Kidney capillary endothelial cell (primary cell): ENCODE measurements at places on chromosomes 13 and 19.

DNA sequence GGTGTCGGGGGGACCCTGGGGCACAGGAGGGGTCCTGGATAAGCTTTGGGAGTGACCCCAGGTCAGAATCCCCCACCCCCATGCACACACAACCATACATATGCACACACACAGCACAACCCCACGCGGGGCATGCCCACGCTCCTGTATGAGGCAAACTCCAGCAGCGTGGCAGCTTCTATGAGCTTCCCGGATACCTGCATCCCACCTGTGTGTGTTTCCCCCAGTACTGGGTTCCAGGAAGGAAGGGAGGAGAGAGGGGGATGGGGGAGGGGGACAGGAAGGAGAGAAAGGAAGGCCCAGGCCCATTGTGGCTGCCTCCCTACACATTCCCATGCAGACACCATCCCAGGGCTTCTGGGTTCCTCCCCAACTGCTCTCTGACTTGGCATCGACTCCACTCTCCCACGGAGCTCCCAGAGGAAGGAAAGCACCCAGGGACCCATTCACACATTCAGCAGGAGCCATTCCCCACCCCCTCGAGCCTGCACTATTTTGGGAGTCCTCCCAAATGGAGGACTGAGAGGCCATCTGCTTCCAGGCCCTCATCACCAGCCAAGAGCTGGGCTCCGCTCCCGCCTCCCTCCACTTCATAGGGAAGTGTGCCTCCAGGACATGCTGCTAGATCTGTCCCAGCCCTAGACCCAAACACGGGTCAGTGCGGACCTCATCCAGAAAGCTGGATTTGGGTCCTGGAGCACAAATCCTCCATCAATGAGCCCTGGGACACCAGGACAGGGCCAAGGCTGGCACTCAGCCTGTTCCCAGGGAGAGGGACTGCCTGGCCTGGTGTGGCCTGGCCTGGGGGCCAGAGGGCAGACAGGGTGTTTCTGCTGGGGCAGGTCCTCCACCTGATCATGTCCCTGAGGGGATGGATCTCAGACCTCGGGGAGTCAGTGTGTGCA, 13.2 kb downstream of the PRR36 start:
- no peak for DNase-seq

DNA sequence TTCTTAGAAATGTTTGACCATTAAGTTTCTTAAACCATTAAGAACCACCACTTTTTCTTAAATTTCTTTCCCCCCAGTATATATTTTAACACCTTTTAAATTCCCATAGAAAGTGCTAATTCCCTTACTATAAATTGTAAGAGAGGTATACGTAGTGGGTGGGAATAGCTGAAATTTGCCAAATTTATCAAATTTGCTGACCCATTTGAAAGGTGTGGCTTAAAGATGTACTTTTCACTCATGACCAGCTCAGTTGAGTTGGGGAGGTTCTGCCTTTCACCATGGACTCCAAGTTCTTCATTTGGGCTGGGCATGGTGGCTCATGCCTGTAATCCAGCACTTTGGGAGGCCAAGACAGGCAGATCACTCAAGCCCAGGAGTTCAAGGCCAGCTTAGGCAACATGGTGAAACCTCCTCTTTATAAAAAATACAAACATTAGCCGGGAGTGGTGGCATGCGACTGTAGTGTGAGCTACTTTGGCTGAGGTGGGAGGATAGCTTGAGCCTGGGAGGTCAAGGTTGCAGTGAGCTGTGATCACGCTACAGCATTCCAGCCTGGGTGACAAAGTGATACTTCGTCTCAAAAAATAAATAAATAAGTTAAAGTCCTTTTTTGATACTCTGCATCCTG, 133.2 kb downstream of the MRPL57 start:
- no peak for DNase-seq

GRCh38 chr13:110471833-110472162, 89.7 kb downstream of the RAB20 start:
- DNase-seq, result peak; percentile 85

GRCh38 chr13:111493468-111493867, 173.0 kb downstream of the TEX29 start:
- no peak for DNase-seq

DNA sequence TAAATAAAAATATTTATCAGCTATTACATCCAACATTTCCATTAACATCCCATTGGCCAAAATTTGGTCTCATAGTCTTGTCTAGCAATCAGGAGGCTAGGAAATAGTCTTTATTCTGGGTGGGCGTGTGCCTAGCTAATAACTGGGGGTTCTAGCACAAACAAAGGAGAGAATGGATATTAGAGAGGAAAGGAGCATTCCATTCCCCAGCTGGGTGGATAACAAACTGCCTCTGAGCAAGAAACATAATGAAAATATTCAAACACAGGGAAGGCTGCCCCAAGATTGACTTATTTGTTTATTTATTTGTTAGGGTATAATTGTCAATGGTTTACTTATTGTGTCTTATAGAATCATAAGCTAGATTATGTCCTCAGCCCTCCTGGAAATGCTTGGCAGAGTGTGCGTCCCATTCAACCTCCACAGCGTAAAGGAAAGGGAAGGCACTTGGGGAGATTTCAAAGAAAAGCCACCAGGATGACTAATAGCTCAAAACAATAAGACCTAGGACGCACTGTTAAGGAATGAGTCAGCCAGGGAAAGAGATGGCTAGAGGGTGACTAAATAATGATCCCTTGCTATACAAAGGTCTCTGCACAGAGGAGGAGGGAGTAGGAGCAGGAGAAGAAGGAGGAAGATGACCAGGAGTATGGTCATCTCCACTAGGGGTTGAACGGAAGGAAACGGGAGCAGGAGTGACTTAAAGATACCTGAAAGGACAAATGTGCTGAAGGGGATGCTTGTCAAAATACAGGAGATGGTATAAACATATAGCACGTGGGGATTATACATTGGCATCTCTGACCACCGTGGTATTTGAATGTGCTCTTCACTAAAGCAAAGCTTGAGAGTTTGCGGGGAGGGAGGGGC, 23.5 kb upstream of the USP12 start:
- DNase-seq, result peak; percentile 100

DNA sequence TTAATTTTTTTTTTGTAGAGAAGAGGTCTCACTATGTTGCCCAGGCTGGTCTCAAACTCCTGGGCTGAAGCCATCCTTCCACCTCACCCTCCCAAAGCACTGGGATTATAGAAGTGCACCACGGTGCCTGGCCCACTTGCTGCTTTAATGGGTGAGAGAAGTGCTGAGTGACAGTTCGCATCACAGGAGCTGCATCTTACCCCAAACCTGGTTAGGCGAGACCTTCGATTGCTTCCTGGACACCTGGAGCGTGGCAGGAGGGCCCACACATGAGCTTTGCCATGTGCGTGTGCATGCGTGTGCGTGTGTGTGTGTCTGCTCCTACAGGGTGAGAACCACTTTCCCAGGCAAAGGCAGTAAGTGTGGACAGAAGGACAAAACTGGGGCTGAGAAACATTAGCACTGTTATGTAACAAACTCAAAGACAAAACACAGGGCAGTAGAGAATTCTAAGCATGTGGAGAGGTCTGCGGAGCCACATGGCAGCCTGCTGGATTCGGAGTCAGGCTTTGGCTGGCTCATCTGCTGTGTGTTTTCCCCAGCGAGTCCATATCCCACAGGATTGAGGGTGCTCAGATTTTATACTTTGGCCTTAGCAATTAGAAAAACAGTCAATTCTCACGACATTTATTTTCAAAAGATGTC, 11.7 kb upstream of the MTIF3 start:
- DNase-seq, result no peak

DNA sequence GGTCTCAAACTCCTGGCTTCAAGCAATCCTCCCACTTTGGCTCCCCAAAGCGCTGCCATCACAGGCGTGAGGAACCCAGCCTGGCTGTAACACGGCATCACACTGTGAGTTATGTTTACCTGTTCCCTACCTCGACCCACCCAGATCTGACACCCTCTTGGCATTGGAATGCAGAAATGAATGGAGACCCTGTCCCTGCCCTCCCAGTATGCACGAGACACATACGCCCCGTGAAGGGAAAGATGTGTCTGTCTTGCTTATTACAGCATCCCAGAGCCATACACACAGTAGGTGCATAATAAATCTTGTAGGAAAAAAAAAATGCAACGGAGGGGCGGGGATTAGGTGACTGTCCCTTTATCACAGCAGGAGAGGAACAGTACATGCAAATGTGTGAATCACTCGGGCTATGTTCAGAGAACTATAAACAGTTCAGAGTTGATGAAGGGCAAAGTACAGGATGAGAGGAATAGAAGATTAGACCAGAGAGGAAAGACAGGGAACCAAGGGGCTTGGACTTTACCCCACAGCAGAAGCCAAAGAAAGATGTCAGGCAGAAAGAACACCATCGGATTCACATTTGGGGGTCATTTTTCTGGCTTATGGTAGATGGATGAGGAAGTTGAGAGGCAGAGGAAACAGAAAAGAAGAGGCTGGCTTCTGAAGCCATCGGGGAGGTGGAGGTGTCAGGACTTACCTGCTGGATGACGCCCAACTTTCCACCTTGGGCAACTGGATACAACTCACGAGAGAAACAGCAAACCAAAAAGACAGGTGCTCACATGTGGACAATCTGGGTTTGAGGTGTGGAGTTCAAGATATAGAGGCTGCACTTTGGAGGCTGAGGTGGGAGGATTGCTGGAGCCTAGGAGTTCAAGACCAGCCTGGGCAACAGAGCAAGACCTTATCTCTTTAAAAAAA, 94.3 kb downstream of the INSR start:
- DNase-seq, result no peak

DNA sequence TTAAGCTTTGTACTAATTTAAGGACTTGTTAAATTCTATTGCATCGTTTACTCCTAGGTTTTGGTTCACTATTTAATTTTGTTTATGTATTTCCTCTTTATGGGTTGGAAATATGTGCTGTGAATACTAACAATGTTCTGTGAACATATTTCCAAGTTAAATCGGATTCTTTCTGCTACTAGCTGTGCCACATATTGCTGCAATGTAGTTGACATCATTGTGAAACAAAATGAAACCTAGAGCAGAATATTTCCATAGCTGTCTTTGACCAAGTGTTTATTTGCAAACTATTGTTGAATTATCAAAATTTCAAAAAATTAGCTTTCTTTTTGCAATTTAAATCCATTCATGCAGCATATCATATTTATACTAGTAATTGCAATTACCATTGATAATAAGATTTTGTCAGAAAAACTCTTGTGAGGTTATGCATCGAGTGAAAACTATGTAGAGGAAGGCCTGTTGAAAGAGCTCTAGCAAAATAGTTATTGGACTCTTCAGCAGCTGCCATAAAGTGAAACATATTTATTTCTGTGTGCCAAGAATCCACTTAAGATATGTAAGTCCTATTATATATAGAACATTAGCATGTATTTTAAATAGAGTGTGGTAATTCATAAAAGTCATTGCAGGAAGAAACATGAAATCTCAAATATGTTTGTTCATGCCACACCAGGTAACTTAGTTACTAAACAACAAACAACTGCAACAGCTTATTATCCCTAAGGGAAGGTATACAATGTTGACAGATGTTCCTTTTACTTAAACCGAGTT, 575.1 kb downstream of the SLITRK6 start:
- DNase-seq, result no peak

DNA sequence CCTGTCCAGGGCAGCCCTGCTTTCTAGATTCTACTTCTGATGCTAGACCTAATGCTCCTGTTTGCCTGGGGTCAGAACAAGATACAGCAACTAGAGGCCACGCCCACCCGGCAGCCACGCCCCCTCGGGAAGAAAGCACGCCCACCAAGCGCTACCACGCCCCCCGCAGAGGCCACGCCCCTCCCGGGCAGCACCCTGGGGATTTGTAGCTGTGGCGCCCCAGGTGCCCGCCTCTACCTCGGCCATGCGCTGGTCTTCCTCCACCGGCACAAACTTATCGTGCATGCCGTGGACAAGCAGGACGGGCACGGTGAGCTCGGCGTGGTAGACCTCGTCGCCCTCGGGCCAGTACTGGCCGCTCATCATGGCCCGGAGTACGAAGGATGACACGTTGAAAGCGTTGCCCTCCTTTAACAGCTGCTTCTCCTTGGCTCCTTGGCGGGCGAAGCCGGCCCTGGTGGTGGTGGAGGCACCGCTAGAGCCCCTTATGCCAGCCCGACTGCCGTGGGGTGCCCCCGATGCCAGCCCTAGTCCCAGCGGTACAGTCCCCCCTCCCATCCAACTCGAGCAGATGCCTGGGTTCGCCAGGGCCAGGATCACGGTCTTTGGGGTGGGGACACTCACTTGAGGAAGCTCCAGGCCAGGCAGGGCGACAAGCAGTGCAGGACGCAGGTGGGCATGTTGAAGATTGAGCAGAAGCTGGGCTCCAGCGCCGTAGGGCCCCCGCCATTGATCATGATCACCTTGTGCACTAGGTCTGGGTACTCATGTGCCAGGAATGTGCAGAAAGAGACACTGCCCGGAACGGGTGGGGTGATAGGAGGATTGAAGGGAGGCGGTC, 9.0 kb downstream of the ABHD8 start:
- DNase-seq, result peak; percentile 35

DNA sequence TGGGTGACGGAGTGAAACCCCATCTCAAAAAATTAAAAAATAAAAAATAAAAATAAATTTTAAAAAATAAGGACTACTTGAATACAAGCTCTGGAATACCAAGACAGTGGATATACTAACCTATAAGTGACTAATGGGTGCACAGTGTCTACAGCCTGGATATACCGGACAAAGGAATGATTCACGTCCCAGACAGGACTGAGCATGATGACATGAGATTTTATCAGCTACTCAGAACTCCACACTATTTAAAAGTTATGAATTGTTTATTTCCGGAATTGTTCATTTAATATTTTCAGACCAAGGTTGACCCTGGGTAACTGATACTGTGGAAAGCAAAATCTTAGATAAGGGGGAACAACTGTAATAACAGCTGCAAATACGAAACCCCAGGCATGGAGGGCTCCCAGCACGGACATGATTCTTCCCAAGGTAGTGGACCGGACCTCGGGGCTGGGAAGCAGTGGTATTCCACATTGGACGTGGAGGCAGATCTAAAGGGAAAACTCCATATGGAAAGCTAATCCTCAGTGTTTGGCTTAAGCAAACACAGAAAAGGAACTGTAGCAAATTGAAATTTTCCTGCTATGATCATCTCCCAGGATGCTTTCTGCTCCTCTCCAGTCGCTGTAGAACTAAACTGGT, 102.6 kb upstream of the TSHZ3 start:
- no peak for DNase-seq

GRCh38 chr19:45767881-45768654, 984 bp downstream of the SIX5 start:
- peak; percentile 38 for DNase-seq

DNA sequence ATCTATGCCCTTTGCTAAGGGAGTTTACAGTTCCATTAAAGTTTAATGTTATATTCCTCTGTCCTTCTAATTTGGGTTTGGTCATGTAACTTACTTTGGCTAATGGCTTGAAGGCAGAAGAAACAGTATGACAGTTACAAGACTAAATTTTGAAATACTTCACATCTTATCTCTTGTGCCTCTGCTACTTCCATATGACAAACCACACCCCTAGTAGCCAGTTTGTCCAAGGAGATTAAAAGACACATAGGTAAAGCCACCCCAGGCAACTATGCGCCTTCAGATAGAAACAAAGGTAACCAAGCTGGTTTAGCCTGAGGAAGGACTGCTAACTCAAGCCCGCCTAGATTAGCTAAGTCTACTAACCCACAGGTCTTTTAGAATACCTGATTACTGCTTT, 273.4 kb upstream of the MIR17HG start:
- no peak for DNase-seq
